Kidney tubule cell (primary cell): ENCODE measurements at places on chromosomes 11 and 22.

GRCh38 chr11:120061036-120061760, 76.7 kb downstream of the TRIM29 start:
- DNase-seq, result peak; percentile 26

GRCh38 chr11:128394431-128395089, 192.8 kb downstream of the ETS1 start:
- DNase-seq, result no peak

GRCh38 chr22:39244136-39244495, 666 bp downstream of the PDGFB start:
- peak; percentile 40 for DNase-seq

DNA sequence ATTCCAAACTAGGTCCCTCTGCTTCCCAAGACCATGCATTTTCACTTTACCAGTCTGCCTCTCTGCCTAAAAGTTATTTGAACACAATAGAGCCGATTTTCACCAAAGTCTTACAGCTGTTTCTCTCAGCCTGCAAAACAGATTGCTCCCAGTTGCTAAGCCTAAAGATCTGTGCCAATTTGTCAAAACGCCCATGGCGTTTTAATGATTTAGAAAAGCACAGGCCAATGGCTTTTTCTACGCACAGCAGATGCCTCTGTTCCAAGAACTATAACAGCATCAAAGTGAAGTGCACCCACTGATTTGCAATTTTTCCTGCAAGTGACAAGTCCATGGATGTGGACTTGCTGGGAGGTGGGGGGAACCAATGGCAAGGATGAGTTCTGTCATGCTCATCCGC, 173.9 kb upstream of the SYN3 start:
- no peak for DNase-seq

- no peak for DNase-seq
These were observed 441 bp upstream of the RPS6KA4 start for GRCh38 chr11:64358536-64358906.

DNA sequence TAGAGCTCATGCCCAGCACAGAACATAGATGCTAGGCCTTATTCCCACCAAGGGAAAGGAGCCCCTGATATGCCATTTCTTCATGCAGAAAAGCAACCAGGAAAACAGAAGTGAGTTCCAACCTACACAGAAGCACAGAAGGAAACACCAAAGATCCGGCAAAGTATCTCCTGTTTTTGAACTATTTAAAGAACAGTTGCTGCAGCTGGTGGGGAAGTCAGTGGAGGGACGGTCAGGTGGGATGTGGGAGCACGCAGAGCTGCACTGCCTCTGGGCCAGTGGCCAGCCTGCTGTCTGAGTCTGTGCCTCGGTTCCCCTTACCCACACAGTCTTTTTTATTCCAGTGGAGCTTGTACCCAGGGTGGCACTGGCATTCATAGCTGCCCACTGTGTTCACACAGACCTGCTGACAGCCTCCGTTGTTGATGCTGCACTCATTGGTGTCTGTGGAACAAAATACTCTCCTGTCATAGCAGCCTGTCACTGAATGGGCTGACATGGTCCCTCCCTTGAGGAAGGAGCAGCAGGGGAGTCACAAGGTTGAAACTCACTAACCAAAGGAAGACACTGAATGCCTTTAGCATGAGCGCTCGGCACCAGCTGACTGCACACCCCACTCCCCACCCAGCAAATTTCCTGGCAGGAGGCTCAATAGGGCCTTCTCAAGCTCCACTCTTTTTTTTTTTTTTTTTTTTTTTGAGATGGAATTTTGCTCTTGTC, 37.9 kb downstream of the SCUBE2 start:
- DNase-seq, result peak; percentile 94

DNA sequence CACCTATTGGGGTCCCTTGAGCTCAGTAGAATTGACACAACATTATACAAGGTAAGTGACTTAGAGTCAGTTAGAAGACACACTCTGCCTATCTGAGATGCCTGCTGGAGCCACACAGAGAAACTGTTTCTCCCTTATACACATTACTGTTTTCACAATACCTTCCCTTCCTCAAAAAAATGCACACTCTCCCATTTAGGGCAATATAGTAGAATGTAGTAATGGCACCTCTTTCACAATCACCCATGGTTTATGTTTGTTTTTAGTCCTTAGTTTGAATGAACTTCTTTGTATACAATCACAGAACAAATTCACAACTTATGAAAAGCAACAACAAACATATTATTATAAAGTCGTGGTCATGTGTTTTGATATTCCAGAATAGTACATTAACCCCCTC, 14.3 kb downstream of the OR52H1 start:
- DNase-seq, result no peak

- no peak for DNase-seq
These were observed 1.6 kb downstream of the KIAA0930 start for GRCh38 chr22:45238957-45239680.

- peak; percentile 93 for DNase-seq
These were observed 4.2 kb downstream of the MYRF start for GRCh38 chr11:61756452-61757212.

- no peak for DNase-seq
These were observed 519.5 kb downstream of the OPCML start for GRCh38 chr11:133012803-133013202.

DNA sequence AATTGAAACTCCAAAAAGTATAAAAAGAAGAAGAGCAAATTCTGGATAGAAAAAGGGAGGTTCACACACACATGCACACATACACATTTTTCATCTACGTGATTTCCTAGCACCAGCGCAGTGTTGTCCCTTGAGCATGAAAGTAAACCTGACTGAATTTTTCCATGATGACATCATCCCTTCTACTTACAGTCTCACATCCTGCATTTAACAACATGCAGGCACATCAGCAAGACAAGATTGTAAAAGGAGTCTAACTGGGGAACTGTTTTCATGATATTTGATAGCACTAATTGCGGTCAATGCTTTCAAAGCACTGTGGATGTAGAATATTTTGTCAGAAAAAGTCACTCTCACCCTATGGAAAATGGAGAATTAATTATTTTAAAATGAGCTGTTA, 36.6 kb downstream of the GAS2 start:
- peak; percentile 90 for DNase-seq

GRCh38 chr22:19731361-19732135, 8.2 kb downstream of the GP1BB start:
- no peak for DNase-seq

- no peak for DNase-seq
These were observed 16.0 kb downstream of the PARVG start for GRCh38 chr22:44196731-44197131.

- DNase-seq, result peak; percentile 56
These were observed 9.4 kb upstream of the SF1 start for GRCh38 chr11:64787526-64788320.

GRCh38 chr22:37488337-37489135, 2.4 kb upstream of the MFNG start:
- DNase-seq, result no peak

GRCh38 chr11:92269021-92269420, 44.4 kb downstream of the FAT3 start:
- peak; percentile 93 for DNase-seq

- DNase-seq, result peak; percentile 83
These were observed at the start of gene PPP2R1B for GRCh38 chr11:111765984-111766833. Gene PPP2R1B, minus strand, starts transcription at chr11:111766389. Its CDS starts 28 bp downstream, at chr11:111766361.

DNA sequence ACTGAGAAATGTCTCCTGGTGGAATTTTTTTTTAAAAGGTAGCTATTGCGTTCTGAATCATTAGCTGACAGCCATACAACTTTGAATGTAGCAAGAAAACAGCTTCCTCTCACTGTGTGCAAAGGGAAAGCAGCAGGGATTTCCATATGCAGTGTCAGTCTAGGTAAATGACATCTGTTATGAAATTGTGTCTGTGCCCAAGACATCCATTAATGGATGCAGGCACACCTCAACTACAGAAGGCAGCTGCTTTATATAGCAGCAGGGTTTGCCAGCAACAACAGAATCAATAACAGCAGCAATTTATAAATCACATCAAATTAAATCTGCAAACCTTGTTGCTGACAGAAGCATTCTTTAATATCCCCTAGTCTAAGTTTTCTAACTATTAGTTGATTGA, 745.3 kb upstream of the RAG2 start:
- no peak for DNase-seq

DNA sequence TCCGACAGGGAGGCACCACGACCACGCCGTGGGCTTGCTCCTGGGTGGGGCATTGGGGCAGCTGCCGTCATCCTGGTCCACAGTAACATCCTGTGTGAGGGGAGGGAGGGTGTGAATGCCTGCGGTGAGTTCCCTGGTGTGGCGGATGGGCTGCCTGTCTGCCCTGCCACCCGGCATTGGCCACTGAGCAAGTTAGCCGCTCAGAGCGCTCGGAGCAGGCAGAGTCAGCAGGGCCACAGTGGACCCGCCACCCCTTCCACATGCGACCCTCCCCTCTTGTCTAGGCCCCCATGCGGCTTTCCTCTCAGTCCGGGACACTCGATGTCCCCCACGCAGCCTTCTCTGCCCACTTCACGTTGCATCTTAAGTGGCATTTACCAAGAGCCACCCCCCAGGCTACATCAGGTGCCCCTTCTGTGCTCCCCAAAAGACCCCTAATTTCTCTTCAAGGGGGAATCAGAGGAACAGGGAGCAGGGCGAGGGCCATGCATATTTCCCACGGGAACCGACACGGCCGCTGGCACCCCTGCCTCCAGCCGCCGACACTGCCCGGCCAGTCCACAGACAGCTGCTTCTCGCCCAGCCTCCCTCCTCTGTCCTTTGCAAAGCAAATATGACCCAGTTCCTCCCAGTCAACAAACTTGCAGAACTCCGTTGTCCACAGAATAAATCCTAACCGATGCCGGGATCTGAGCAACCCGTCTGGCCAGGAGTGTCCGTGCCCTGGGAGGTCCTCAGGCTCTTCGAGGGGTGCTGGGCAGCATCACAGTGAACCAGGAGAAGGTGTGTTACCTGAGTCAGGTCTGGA, 1482.1 kb downstream of the TBC1D22A start:
- no peak for DNase-seq

DNA sequence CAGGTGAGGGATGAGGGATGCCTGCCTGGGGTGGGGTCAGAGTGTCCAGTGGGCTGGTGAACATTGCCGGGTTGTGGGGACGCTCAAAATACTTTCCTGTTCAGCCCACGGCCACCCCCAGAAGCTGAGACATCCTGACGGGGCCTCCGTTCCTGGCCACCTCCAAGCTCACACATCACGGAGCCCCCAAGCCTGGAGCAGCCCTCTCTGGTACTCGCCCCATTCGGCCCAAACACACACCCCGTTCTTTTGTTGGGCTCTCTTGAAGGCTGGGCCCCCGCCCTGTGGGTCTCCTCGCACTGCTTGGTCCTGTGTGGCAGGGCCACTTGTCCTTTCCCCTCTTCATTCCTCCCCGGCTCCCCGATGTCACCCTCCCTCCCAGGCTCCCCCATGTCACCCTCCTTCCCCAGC, 442.6 kb downstream of the TBC1D22A start:
- no peak for DNase-seq

DNA sequence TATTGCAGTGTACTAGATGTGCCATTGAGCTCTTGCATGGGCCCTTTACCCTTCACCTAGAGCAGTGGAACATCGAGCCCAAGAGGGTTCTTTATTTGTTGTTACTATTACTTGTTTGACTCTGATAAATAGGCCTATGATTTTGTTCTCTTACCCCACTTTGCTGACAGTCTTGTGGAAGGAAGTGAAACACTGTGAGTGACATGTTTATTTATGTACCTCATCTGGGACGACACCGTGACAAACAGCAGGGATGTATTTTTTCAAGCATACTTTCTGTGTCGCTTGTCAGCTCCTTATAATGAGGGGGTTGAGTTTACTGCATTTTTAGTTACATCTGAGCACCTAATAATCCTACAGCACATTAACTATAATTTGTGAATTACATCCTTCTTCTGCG, 1010.3 kb upstream of the TENM4 start:
- no peak for DNase-seq

DNA sequence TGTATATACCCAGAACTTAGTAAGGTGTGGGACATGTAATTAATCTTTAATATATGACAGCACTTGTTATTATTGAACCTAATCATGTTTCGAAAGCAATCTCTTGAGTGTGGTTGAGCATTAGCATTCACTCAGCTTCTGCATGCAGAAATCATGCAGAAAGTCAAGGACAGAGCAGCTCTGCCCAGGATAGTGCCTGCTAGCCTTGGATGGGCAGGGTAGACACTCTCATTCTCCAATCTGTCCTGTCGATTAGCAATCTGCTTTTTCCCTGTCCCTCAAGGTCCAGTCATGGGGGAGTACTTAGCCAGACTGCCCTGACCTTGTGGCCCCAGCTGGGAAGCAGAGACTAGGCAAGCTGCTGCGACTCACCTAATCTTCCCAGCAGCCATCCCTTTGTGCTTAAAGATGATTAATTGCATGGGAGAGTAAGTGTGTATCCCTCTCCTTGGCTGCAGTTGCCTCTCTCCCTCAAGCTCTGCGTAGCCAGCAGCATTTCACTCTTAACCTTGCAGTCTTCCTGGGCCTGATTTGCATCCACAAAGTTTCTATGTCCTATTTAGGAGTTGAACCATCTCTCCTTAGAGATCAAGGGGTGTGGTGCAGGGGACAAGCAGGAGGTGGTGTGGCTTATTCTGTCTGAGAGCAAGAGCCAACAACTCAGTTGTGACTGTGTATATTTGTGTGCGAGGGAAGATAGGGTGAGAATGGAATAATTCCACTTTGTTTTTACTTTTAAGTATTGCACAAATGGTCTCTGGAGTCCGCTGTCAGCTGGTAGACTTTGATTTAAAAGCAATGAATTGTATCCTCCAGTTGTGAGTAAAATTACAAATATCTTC, 101.4 kb downstream of the FDX1 start:
- peak; percentile 14 for DNase-seq
